RPMI7951 (cell line): ENCODE measurements at places on chromosomes 1 and 21. TPM values are rescaled to one million over a fixed set of nuclear protein-coding genes. Genes with fewer than 3 reads are reported as not detected.

The MAP1LC3C gene
- total RNA-seq: 0.20 and 0.24 TPM in 2 replicates

The THEMIS2 gene
- 10.1 and 10.7 TPM in 2 replicates for total RNA-seq

The NOL9 gene
- 14.4 and 14.5 TPM in 2 replicates for total RNA-seq

The TARBP1 gene
- total RNA-seq: 24.4 and 27.2 TPM in 2 replicates

The PFKFB2 gene
- 2.8 and 3.2 TPM in 2 replicates for total RNA-seq

The MAEL gene
- total RNA-seq: 0.12 and 0.39 TPM in 2 replicates

The RXFP4 gene
- total RNA-seq: not detected in 2 replicates

DNA sequence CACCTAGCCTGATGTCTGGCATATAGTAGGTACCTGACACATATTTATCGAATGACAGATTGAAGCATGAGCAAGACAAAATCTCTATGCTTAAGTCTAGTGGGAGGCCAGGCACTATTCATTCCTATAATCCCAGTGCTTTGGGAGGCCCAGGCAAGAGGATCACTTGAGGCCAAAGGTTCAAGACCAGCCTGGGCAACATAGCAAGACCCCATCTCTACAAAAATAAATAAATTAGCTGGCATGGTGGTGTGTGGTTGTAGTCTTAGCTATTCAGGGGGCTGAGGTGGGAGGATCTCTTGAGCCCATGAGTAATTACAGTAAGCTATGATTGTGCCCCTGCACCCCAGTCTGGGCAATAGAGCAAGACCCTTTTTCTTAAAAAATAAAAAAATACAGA, 23.2 kb upstream of the TUT4 start:
- DNase-seq: no peak

DNA sequence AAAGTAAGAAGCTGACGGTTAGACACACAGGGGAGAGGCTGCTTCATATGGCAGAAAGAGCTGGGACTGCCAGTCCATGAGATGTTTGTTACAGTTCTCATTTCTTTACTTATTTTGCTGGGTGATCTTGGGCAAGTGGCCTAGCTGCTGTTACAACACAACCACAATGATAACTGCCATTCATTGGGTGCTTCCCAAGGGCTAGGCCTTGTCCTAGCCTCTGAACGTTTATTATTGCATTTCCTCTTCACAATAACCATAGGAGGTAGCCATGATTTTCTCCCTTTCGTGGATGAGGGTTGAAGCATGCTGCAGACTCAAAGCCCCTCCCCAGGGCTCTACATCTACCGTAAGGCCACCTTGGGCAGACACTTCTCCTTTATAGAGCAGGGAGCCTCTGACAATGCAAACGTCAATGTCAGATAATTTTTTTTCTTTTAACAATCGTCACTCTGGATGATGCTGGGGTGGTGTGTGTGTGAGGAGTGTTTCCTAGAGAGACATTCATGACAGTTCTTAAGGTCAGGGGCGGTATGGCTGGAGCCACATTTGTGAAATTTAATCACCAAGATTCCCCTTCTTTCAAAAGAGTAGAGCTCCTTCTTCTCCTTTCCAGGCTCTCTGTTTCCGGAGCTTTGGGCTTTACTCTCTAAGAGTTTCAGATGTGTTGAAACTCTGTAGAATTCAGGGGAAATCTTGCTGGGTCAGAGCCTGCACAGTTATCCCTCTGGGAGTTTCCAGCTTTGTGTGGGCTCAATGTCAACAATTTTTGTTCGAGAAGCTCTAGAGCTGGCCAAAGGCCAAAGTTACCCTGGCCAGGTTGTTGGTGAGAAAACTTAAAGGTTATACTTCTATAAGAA, 138.5 kb upstream of the SGIP1 start:
- no peak for DNase-seq

DNA sequence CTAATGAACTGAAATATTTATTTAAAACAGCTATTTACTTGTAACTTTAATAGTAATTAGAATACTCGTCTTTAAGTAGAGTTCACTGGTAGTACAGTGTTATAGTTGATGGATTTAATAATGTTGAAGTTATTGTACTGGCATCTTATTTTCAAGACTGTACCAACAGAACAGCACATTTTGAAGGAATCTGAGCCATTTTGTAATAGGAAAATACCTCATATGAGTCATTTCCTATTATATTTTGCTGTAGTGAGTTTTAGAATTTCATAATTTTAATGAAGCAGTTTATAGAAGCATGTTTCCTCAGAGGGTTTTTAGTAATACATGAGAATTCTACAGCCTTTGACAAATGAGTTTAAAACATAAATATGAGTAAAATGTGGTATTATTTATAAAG, 258.3 kb downstream of the OLFM3 start:
- no peak for DNase-seq

GRCh38 chr1:223714849-223715603, 2.7 kb downstream of the CAPN2 start:
- DNase-seq: peak; percentile 89

DNA sequence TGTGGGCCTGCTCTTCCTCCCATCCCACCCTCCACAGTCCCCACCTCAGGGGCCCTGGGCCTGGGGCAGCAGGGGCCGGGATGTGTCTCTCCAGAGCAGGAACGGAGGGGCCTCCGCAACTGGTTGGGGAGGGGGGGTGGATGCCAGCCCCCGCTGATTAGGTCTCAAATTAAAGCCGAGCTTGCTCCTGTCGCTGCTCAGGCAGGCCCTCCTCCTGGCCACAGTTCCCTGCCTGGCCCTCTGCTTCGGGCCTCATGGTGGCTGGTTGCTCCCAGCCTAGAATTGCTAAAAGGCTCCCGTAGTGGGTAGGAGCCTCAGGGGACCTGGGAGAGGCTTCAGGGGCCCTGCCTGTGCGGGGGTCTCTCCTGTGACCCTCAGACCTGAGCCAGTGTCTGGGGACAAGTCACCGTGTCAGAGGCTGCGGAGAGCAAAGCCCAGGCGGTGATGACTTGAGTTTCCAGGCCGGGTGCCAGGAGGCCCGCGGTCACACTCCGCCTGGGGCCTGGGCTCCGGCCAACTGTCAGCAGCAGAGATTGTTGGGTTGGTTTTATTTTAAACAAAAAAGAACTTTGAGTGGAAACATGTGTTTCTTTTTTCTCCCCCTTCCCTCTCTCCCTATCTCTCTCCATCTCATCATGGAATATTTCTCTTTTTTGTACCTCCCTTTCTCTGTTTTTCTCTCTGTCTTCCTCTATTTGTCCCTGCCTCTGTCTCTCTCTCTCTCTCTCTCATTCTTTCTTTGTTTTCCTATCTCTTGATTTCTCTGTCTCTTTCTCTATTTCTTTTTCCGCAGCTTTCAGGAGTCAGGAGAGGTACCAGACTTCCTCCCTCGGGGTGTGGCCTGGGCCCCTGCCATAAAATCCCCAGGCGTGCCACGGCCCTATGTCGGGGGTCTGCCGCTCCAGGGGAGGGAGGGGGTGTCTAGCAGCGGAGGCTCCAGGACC, 20.0 kb upstream of the EPHA2 start:
- DNase-seq: peak; percentile 95

- no peak for DNase-seq
Observed at GRCh38 chr1:12167493-12168429, 970 bp downstream of the TNFRSF1B start.

GRCh38 chr1:52856026-52856425, 13.5 kb downstream of the ZYG11A start:
- DNase-seq: no peak

GRCh38 chr1:218772575-218772974, 401.1 kb upstream of the LYPLAL1 start:
- peak; percentile 57 for DNase-seq

DNA sequence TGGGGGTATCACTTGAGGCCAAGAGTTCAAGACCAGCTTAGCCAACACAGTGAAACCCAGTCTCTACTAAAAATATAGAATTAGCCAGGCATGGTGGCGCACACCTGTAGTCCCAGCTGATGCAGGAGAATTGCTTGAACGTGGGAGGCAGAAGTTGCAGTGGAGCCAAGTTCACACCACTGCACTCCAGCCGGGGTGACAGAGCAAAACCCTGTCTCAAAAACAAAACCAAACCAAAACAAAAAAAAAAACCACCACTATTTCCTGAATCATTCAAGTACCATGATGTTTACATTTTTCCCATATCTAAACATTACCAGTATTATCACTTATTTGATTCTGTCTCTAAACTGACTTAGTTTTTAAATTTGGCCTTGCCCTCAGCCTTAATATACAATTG, 29.5 kb downstream of the TUT4 start:
- no peak for DNase-seq

DNA sequence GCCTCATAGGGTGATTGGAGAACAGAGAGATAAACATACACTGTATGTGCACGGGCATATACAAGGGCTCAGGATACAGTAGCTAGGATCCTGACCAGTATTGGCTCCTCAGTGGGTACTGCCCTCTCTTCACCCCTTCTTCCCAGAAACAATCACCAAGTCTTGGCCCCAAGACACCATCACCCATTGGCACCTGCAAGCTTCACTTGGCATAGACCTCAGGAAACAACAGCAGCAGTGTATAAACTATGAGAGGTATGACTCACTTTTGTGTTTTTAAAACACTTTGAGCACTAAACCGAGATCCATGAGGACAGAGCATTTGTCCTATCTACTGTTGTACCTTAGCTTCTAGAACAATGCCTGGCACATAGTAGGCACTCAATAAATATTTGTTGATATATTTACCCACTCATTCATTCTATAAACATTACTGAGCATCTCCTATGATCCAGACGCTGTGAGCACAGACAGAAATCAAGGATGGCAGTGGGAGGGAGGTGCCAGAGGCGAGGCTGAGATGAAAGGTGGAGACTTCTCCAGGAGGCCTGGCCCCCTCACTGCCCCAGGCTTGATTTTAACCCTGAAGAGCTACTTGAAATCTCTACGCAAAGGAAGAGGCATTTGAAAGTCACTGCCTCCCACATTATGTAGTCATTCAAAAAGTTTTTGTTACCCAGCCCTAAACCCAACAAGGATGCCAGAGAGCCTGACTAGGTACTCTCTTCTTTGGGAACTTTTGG, 95.2 kb downstream of the CAMK2N1 start:
- DNase-seq: no peak

- no peak for DNase-seq
Observed at GRCh38 chr1:56229186-56229585, 350.2 kb downstream of the PLPP3 start.

DNA sequence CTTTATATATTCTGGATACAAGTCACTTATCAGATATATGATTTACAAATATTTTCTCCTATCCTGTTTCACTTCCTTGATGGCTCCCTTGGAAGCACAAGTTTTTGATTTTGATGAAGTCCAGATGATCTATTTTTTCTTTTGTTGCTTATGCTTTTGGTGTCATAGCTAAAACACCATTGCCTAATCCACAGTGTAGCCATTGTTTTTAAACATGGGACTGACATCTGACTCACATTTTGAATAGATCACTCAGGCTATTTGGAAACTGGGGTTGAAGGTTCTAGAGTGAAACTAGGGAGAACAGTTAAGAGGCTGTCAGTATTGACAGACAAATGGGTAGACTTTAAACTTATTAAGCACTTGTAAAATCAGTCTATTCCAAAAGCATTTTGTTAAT, 16.6 kb downstream of the AK4 start:
- no peak for DNase-seq

GRCh38 chr1:13520985-13521384, 7.2 kb upstream of the LRRC38 start:
- no peak for DNase-seq

GRCh38 chr1:1364266-1364665, 5.9 kb upstream of the MXRA8 start:
- peak; percentile 61 for DNase-seq

DNA sequence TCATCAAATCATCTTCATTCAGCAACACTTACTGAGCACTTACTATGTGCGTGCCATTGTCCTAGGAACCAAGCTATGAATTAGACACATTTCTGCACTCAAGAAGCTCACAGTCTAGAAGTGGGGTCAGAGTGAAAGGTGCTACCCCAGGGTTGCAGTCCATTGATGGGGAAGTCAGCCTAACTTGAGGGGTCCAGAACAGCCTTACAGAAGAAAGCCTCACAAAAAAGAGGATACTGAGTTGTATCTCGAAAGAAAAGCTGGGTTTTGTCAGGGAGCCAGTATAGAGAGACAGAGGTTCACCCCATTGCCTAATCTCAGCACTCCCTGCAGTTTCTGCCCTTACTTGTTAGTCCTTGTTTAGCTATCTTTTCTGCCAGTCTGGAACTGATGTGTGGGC, 153.1 kb upstream of the JUN start:
- DNase-seq: no peak

DNA sequence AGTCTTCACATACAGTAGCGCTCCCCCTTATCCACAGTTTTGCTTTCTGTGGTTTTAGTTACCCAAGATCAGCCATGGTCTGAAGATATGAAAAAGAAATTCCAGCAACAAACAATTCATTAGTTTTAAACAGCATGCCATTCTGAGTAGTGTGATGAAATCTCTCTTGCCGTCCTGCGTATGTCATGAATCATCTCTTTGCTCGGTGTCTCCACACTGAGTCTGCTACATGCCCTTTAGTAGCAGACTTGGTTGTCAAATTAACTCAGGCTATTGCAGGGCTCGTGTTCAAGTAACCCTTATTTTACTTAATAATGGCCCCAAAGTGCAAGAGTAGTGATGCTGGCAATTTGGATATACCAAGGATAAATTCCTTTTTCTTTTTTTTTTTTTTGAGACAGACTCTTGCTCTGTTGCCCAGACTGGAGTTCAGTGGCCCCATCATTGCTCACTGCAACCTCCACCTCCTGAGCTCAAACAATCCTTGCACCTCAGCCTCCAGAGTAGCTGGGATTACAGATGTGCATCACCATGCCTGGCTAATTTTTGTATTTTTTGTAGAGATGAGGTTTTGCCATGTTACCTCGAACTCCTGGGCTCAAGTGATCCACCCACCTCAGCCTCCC, 22.6 kb downstream of the PHACTR4 start:
- DNase-seq: peak; percentile 77

GRCh38 chr1:47569261-47569660, 131.4 kb downstream of the FOXD2 start:
- DNase-seq: no peak

DNA sequence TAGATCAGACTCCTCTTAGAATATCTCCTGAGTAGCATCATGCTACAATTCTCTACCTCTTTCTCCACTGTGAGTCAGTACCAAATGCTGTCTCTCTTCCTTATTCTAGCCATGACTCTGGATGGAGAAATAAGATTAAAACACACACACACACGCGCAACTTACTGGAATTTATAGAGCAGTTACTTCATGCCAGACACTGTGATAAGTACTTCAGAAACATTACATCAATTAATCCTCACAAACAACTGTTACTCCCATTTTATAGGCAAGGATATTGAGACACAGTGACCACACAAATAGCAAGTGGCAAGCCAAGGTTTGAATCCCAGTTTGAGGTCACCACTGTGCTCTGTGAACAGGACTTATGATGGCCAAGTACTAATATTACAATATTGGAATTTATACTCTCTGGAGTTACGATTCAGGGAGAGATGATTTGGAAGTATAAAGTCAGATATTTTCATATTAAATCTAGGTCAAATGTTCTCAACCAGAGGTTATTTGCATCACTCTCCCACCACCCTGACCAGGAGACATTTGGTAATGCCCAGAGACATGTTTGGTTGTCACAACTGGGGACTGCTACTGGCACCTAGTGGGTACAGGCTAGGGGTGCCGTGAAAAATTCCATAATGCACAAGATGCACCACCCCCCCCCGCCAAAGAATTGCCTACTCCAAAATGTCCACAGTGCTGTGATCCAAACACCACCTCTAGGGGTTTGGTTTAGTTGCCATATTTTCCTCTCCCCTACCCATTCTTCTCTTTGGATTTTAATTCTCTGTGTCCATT, 221.6 kb downstream of the LTN1 start:
- no peak for DNase-seq

GRCh38 chr1:20644416-20644815, 11.2 kb downstream of the PINK1 start:
- DNase-seq: no peak
